ENCODE measurements at places on chromosomes 2 and 18. TPM values are rescaled to one million over a fixed set of nuclear protein-coding genes. Genes with fewer than 3 reads are reported as not detected.

Gene TTN
- 367 TPM for polyA plus RNA-seq

Gene PTPRN
- polyA plus RNA-seq: 0.44 TPM

DNA sequence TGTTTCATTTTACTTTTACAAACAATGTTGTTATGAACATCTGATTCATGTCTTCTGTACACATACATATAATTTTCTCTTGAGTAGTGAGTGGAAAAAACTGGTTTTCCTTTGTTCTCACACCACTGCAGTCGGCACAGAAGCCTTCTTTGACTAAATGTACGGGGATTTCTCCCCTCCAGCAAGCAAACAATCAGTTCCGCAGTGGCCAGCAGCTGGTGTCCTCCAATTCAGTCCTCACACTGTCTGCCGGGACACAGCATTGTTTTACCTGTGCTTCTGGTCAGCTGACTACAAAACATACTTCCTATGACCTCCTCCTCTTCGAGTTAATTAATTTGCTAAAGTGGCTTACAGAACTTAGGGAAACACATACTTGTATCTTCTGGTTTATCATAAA, 202.8 kb downstream of the WDR7 start:
- DNase-seq: no peak

Gene SPATS2L
- 233 TPM for polyA plus RNA-seq

GRCh38 chr2:236180831-236181453, 12.8 kb upstream of the GBX2 start:
- no peak for DNase-seq

GRCh38 chr2:5932556-5933469, 240.6 kb downstream of the SOX11 start:
- DNase-seq: no peak

Gene POTEJ
- polyA plus RNA-seq: not detected

DNA sequence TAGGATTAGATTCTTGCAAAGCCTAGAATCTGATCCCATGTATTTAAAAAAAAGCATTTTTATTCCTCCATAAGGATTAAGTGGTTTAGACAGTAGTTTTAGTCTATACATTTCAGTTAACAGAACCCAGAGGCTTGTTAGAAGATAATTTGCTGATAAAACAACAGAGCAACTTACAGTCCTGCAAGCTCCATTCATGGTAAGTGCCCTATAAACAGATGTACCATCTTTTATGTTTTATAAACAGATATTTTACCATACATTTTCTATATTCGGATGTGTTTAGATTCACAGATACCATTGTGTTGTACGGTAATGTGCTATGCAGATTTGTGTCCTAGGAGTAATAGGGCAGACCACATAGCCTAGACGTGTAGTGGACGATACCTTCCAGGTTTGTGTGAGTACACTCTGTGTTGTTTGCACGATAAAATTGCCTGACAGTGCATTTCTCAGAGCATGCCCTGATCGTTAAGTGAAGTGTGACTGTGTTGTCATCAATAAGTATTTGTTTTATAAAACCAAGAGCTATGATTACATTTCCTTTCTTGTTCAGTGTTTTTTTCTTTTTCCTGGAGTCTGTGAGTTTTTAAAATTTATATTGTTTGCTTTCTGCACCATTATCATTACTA, 54.2 kb downstream of the CERS6 start:
- DNase-seq: no peak

DNA sequence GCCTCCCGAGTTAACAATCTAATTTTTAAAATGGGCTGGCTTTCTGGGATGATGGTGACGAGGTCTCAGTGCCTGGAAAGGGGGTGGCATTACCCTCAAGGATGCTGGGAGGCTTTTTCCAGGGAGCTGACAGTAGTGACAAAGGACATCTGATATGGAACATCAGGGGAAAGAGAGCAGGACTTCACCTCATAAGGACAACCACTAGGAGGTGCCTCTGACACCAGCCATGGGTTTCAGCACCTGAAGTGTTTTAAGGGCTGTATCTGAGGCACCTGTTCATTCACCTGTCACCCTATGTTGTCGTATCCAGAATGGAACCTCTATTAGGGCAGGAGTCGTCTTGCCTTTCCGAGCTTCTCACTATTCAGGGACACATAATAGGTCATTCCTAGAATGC, 10.8 kb downstream of the IL36B start:
- no peak for DNase-seq

DNA sequence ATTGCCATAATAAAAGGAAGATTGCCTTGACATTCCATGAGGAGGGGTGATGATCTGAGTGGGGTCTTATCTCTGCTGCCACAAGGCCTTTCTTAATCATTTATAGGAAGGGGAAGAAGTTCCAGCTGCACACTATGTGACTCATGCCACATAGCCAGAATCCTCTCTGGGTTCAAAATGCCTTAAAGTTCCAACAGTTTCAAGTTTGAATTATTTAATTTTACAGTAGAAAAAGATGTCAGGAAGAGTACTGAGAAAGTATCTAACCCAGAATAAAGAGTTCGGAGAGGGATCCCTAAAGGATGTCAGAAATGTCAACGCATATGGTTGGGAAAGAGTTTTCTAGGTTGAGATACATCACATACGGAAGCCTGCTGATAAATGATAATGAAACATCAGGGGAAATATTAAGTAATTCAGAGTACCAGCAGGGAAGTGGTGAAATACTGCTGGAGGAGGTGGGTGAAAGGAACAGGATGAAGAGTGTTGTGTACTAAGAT, 999.9 kb downstream of the TSN start:
- DNase-seq: no peak

Data from muscle of arm (tissue), 14 donors.